ENCODE measurements at places on chromosomes 12 and 14.

- DNase-seq = no peak
These were observed 22.3 kb upstream of the CATSPERB start for GRCh38 chr14:91754185-91754584.

- no peak for DNase-seq
These were observed 78.0 kb downstream of the AKAP6 start for GRCh38 chr14:32407130-32407529.

- peak; percentile 20 for DNase-seq
These were observed 894 bp downstream of the KRT8 start for GRCh38 chr12:52903855-52904508.

DNA sequence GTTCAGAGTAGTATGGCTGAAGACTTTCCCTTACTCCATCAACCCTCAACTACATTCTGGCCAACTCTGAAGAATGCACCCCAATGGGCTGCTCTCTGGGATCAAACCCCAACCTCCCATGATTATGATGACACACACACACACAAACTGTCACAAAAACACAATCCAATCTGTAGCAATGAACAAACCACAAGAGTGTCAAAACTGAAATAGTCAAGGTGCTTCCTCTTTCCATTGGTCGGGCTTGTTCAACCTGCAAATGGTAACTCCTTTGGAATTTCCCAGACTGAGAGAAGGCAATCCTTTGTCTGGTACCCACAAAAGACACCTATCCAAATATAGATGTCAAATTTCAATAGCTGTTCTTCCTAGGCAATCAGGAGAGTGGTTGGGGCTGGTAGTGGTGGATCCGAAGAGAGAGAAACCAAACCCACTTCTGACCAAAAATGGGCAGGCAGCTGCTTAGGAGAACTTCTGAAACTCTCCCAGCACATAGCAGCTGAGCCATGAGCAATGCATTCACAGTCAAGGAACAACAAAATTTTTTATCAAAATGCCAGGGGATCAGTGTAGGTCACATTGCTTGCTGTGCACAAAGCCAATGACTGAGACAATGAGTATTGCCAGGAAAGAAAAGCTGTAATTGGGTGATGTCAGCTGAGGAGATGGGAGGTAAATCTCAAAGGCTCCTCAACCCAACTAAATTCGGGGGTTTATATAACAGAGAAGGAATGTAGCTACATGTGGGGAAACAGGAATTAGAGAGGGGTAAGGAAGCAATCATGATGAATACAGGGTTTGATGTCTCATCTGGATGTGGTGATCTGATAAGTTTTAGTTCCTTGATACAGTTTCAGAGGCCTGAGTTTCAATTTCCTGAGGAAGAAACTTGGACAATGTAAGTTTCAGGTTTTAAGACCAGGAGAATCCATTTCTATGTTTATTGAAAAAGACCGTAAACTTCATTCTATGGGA lies 191.4 kb downstream of the KITLG start:
- no peak for DNase-seq

GRCh38 chr12:38926501-38926900 lies 21.1 kb upstream of the CPNE8 start:
- no peak for DNase-seq

DNA sequence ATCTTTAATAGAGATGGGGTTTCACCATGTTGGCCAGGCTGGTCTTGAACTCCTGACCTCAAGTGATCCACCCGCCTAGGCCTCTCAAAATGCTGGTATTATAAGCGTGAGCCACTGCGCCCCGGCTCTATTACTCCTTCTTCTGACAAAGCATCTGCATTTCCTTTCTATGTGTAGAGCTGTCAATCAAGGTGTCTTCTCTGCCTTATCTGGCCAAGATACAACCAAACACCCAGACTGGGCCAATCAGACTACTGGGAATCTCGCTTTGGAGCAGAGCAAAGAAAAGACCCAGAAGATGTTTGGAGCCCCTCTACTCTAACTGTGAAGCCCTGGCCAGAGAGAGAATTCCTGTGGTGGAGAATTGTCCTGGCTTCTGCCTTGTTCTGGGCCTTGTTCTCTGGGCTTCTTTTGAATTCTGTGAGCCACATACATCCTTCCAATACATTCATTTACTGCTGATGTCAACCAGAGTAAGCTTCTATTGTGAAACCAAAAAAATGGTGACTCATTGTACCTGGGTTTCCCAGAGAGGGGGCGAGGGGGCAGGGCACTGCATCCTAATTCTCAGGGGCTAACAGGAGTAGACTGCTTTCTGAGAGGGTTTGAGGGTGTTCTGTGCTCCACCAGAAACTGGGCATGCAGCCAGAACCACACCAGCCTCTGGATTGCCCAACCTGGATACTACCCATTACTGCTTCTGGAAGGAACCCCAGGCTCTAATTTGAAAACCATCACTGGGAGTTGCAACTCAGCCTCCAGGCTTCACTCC lies 18.8 kb upstream of the FLVCR2 start:
- peak; percentile 49 for DNase-seq

GRCh38 chr14:50001999-50002925 lies 109.4 kb downstream of the ARF6 start:
- peak; percentile 57 for DNase-seq
